ENCODE measurements at places on chromosomes 2 and 18. TPM values are rescaled to one million over a fixed set of nuclear protein-coding genes. Genes with fewer than 3 reads are reported as not detected.

GRCh38 chr18:47265197-47265596 lies 13.7 kb upstream of the SKOR2 start:
- DNase-seq: no peak

DNA sequence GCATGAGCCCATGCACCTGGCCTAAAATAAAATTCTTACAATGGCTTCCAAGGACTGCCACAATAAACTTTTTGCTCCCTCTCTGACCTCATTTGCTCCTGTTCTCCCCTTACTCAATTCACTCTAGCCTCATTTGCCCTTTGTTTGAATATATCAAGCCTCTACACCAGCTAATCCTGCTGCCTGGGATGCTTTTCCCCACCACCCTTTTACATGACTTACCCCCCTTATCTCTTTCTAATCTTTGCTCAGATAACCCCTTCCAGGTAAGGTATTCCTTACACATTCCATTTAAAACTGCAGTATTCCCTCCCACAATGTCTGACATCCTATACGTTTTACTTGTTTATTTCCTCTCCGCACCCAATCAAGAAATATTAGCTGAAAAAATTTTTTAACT lies 22.7 kb downstream of the IMMT start:
- no peak for DNase-seq

DNA sequence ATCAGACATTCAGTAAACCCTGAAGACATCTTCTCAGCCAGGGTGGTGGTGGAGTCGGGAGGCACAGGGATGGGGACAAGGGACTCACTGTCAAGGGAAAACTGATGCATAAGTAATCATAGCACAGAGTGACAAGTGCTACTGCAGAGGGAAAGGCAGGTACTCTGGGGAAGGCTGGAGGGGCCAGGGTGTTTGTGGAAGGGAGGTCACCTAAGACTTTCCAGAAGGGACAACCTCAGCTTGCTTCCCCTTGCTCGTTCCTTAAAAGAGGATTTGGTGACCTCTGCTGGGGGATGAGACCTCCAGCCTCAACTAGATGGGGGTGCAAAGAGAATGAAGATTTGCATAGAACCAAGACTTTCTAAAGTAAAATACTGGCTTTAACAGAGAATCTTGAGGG lies 99.5 kb downstream of the SLC4A3 start:
- no peak for DNase-seq

DNA sequence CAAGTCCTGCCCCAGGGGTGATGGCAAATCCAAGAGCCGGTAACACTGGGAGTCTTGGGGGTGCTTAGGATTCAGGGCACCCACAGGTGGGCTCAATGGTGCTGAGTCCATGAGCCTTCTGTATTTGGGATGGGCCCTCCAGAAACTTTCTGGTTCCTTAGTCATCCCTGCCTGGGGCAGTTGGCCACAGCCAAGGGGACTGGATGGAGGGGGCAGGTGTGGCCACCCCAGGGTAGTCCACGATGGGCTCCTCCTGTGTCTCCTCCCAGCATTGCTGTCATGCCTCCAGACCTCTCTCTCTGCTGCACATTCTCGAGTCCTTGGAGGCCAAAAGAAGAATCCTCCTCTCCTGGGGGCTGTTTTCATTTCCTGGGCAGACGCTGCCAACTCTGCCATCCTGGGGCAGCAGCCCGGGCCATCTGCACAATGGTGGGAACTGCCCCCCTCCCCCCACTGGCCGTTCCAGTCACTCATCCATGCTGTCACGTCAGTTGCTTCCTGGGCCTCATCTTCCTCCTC lies 158.0 kb upstream of the TWIST2 start:
- no peak for DNase-seq

DNA sequence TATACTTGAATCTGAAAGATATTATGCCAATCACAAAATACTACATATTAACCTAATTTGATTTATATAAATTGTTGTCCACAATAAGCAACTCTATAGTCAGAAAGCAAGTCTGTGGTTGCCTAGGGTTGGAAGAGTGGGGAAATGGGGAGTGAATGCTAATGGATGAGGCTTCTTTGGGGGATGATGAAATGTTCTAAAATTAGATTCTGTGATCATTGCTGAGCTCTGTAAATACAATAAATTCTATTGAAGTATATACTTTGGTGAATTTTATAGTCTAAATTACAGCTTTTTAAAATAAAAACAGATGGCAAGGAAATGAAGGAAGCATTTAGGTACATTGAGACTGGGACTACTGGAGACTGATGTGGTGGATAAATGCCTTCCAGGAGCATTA lies 275.5 kb downstream of the MBD2 start:
- DNase-seq: no peak

- DNase-seq: no peak
Observed at GRCh38 chr2:105972246-105972645, 221.9 kb downstream of the UXS1 start.

DNA sequence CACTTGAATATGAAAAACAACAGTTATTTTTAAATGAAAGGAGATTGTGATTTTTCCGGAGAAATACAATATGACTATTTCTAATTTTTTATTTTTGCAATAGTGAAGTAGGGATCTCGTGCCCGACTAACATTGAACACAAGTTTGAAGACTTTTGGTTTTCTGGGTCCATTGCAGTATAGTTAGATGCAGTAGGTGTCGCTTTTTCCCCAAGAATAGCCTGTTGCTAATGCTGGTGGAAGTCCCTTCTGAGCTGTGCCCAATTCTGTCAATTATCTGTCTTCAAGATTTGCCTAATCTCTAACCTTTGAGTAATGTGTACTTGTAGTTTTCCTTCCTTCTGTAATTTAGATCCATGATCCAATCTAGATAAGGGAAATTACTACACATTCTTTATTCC lies 36.5 kb downstream of the SEMA4F start:
- DNase-seq: no peak

GRCh38 chr2:61493523-61493942 lies 22.6 kb upstream of the USP34 start:
- no peak for DNase-seq

GRCh38 chr2:161223139-161223732 lies 63.0 kb downstream of the TANK start:
- DNase-seq: no peak

- DNase-seq: no peak
Observed at GRCh38 chr18:31407649-31408048, 31.1 kb downstream of the DSG4 start.

DNA sequence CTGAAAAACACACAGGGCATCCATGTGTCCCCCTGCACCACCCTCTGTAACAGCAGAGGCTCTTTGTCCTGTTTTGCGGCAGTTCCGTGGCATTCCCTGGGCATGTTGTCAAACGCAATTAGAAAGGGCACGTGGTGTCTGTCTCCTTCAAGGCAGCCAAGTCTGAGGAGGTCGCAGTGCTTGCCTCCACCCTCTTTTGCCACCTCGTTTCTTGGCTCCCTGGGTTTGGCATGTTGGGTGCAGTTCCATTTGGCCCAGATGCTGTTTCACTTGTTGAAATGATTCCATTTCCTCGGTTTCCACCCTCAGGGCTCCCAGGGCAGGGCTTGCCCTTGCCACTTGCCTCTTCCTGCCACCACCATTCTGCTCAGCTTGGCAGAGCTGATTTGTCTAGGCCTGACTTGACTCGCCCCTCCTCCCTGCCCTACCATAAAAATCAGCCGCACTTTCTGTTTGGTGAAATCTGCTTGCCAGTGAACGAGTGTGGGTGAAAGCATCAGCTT lies 12.4 kb downstream of the CCL20 start:
- DNase-seq: no peak

GRCh38 chr18:43043626-43044025 lies 71.9 kb downstream of the RIT2 start:
- DNase-seq: no peak

GRCh38 chr18:25282282-25282681 lies 69.7 kb downstream of the ZNF521 start:
- no peak for DNase-seq

GRCh38 chr2:46821600-46821999 lies 94.0 kb downstream of the MCFD2 start:
- no peak for DNase-seq

GRCh38 chr2:19355931-19356544 lies 2.4 kb downstream of the OSR1 start:
- no peak for DNase-seq

GRCh38 chr18:48928787-48929186 lies 22.0 kb downstream of the SMAD7 start:
- DNase-seq: peak; percentile 82

GRCh38 chr2:207136874-207137273 lies 28.9 kb downstream of the KLF7 start:
- DNase-seq: no peak

GRCh38 chr2:60432035-60432601 lies 121.3 kb downstream of the BCL11A start:
- DNase-seq: no peak

- DNase-seq: no peak
Observed at GRCh38 chr2:219292616-219293015, 13.4 kb downstream of the DNAJB2 start.

- DNase-seq: no peak
Observed at GRCh38 chr2:44746856-44747615, 194.5 kb upstream of the SIX3 start.

DNA sequence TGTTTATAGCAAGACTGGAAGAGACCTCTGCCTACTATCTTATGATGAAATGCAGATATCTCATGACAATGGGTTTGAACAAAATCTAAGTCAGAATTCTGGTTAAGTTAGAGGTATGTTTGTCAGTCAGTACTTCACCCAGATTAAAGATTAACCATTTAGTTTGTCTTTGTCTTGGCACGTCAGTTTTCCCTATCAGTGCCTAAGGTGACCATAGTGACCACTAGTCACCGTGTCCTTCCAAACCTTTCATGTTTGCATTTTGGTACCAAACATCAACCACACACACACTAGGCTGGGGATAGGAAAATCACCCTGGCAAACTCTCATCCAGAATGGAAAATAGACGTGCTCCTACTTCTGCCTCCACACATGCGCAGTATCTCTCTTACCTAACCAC lies 248.9 kb downstream of the PIEZO2 start:
- no peak for DNase-seq

GRCh38 chr2:237919593-237919992 lies 47.2 kb upstream of the UBE2F start:
- DNase-seq: no peak

- DNase-seq: no peak
Observed at GRCh38 chr18:58054041-58054781, 10.2 kb downstream of the NEDD4L start.

DNA sequence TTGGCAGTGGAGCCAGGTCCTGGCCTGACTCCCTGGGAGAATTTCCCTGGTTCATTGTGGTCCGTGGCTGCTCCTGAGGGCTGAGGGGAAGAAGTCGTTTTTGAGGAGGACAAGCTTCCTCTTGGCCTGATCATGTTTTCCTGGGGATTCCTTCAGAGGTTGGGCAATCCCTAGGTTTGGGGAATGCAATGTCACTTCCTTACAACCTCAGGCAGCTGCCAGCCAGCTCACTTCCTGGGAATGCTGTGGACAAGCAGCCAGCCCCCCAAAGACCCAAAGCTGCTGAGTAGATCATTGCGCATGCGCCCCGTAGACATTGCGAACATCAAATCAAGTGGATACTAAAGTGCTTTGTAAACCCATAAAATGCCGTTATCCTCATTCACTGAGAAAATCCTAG lies 7.7 kb upstream of the DNMT3A start:
- DNase-seq: no peak

DNA sequence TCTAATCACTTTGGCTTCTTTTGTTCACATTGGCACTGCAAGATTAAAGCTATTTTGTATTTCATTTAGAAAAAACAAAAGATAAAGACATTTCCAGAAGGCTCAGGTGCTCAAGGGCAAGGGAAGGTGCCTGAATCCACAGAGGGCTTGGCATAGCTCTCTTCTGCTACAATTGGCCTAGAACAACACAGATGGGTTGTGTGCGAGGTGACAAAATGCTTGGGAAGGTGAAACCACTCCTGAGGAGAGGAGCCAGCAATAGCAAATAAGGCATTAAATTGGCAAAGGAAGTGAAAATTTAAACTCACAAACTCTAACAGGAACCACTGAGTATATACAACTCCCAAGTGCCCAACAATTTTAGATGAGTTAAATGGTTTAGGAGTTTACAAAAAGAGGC lies 1290.4 kb upstream of the CHAC2 start:
- no peak for DNase-seq

GRCh38 chr2:216690853-216691741 lies 4.3 kb downstream of the IGFBP5 start:
- peak; percentile 89 for DNase-seq

- no peak for DNase-seq
Observed at GRCh38 chr18:44502790-44503189, 177.9 kb upstream of the SETBP1 start.

DNA sequence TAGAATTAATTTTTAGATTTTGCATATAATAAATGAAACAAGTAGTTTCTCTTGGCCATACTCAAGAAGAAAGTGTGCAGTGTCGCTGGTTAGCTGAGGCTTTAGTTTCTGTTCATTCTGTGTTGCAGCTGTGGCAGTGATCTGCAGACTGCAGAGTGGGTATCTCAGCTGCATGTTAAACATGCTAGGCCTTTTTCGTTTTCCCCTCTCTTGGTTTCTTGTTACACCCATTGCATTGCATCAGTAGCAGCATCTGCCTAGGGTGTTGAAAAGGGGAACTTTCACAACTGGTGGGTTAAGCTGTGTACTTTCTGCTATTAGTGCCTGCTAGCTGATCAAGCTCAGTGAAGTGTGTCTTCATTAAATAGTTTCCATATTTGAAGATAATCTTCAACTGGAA lies 51.3 kb downstream of the ACSL3 start:
- no peak for DNase-seq

DNA sequence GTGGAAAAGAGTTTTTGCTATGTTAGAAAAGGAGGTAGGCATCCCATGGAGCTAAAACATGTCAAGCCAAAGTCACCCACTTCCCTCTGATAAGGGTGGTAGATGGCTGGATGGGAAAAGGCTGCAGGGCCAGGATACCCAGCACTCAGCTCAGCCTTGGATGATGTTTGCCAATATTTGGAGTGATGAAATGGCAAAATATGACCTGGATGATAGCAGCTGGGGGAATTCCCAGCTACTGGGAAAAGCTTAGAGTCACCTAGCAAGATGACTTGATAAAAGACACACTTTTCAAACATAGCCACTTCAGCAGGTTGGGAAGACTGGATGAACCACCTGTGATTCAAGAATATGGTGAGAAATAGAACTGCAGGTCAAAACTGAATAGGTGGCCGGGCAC lies 10.1 kb downstream of the RFX8 start:
- no peak for DNase-seq

TXNDC2 gene
- total RNA-seq: not detected

OSBPL6 gene
- 3.4 TPM for total RNA-seq

PCARE gene
- total RNA-seq: 0.51 TPM

CYP1B1 gene
- total RNA-seq: 19.6 TPM

RPE gene
- 15.4 TPM for total RNA-seq

ZNF385B gene
- total RNA-seq: 0.35 TPM
